IPS DF 6.9 (cell line): ENCODE measurements at places on chromosomes 4 and X.

DNA sequence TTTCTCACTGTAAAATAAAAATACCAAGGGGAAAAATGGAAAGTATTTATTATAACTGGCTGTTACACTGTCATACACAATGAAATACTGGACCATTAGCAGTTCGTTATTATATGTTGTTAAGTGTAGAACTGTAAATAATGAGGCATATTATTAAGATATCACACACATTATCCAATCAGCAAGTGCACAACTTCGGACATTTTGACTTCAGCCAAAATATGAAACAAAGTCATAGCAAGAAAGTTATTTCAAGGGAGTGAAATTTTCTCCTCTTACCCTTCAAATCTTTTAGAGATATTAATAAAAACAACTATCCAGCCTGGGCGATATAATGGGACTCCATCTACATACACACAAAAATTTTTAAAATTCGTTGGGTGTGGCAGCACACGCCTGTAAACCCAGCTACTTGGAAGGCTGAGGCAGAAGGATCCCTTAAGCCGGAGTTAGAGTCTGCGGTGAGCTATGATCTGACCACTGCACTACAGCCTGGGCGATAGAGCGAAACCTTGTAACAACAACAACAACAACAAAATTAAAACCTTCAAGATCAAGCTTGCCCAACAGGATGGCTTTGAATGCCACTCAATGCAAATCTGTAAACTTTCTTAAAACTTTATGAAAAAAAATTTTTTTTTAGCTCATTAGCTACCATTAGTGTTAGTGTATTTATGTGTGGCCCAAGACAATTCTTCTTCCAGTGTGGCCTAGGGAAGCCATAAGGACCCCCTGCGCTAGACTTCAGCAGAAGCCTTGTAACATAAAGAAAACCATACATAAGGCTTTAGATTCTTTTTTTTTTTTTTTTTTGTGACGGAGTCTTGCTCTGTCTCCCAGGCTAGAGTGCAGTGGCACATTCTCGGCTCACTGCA lies 1.3 kb upstream of the CISD2 start:
- no peaks in the 10 kb centered on the region for H3K36me3 ChIP-seq

- peak overlapping the region; percentile 95; the same call in 1 of the 2 replicates for H3K4me3 ChIP-seq
- no peak overlapping the region for H3K27ac ChIP-seq
- DNase-seq: no peak
Observed at GRCh38 chr4:152780267-152780778, 569 bp downstream of the ARFIP1 start.

DNA sequence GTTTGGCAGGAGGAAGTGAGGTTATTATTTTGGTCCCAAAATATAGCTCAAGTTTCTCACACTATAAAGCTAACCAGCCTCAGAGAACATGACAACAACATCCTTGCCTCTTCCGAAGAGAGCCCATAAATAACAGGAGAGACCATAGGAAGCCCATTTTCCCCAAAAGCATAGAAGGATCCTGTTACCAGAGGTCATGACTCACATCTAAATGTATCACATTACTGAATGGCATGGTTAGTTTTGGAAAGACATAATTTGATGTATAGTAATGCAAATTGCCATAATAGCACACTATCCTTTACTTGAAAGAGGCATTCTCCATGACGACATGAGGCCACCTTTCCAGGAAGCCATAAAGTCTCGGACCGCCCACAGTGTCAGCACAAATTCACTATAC lies 238.8 kb upstream of the GRIA3 start:
- no peak overlapping the region for H3K27ac ChIP-seq
- no peak for DNase-seq
- no peak overlapping the region for H3K4me3 ChIP-seq
- no peaks in the 10 kb centered on the region for H3K27me3 ChIP-seq

DNA sequence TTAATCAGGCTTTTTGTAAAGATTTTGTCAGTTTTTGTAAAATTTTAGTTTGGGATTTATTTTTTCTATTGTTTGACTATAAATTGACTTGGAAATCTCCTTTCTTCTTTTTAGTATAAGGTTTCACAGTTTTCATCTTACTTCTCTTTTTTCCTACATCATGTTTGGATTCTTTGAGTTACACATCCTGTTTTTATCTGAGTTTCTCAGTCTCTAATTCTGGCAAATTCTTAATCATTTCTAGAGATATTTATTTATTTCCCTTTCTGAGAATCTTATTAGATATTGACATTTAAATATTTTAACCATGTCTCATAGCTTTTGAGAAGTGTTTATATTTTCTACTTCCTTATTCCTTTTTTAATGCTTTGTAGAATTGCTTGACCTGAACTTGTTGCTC lies 20.7 kb downstream of the USP53 start:
- H3K36me3 ChIP-seq: no peaks in the 10 kb centered on the region
- H3K4me1 ChIP-seq: no peaks in the 10 kb centered on the region
- H3K27ac ChIP-seq: no peak overlapping the region
- no peak overlapping the region for H3K4me3 ChIP-seq
- no peak for DNase-seq

DNA sequence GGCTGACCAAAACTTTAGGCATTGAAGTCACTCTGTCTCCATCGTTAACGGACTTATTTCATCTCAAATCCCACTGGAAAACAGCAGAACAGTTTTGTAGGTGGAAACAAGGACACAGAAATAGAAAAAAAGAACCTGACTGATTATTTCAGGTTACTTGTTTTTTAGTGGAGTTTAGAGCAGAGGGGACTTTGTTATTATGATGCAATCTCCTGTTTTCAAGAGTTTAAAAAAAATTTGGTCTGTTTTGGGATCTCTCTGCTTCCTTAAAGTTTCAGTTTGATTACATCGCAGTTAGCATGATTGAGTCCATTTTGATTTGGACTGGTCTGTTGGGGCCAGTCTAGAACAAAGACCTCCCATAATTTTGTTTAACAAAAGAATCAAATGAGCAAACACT lies 13.6 kb downstream of the PROM1 start:
- no peaks in the 10 kb centered on the region for H3K27me3 ChIP-seq
- H3K4me1 ChIP-seq: peaks cover 5% of the 10 kb centered on the region
- peaks cover 5% of the 10 kb centered on the region; the same call in 1 of the 2 replicates for H3K36me3 ChIP-seq
- no peak overlapping the region for H3K27ac ChIP-seq
- DNase-seq: no peak

DNA sequence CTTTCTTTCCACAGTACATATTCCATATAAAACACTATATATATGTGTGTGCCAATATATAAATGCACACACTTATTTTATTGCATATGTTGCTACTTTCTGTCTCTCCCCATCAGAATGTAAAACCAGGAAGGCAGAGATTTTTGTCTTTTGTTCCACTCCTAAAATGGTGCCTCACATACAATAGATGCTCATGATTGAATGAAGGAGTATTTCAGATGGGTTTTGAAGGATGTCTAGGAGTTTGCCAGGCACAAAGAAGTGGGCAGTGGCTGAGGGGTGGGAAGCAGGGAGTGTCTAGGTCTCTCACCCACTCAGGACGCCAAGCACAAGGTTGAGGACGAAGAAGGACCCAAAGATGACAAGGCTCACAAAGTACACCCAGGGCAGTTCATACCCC lies 5.4 kb downstream of the CACNA1F start:
- H3K27me3 ChIP-seq: no peaks in the 10 kb centered on the region
- 0 out of 2 replicates have a peak, but pooled peaks cover 4% of the 10 kb centered on the region for H3K4me1 ChIP-seq
- no peaks in the 10 kb centered on the region for H3K36me3 ChIP-seq
- no peak for DNase-seq

- H3K27ac ChIP-seq: no peak overlapping the region
- H3K4me1 ChIP-seq: no peaks in the 10 kb centered on the region
- no peak for DNase-seq
- H3K4me3 ChIP-seq: no peak overlapping the region
- H3K27me3 ChIP-seq: no peaks in the 10 kb centered on the region
Observed at GRCh38 chrX:45557387-45557786, 356.7 kb upstream of the DIPK2B start.

- no peaks in the 10 kb centered on the region for H3K36me3 ChIP-seq
- H3K4me1 ChIP-seq: peaks cover 2% of the 10 kb centered on the region
- H3K4me3 ChIP-seq: no peak overlapping the region
- no peaks in the 10 kb centered on the region for H3K27me3 ChIP-seq
- DNase-seq: no peak
Observed at GRCh38 chr4:150973626-150974251, 41.3 kb downstream of the LRBA start.

- DNase-seq: no peak
- H3K36me3 ChIP-seq: no peaks in the 10 kb centered on the region
- no peaks in the 10 kb centered on the region for H3K27me3 ChIP-seq
- H3K4me1 ChIP-seq: no peaks in the 10 kb centered on the region
Observed at GRCh38 chrX:111254896-111255693, 15.2 kb downstream of the CAPN6 start.

GRCh38 chr4:33060674-33061542 lies 2340.7 kb downstream of the PCDH7 start:
- H3K4me1 ChIP-seq: peaks cover 2% of the 10 kb centered on the region; the same call in 1 of the 2 replicates
- H3K4me3 ChIP-seq: no peak overlapping the region
- H3K27ac ChIP-seq: no peak overlapping the region
- H3K36me3 ChIP-seq: no peaks in the 10 kb centered on the region

DNA sequence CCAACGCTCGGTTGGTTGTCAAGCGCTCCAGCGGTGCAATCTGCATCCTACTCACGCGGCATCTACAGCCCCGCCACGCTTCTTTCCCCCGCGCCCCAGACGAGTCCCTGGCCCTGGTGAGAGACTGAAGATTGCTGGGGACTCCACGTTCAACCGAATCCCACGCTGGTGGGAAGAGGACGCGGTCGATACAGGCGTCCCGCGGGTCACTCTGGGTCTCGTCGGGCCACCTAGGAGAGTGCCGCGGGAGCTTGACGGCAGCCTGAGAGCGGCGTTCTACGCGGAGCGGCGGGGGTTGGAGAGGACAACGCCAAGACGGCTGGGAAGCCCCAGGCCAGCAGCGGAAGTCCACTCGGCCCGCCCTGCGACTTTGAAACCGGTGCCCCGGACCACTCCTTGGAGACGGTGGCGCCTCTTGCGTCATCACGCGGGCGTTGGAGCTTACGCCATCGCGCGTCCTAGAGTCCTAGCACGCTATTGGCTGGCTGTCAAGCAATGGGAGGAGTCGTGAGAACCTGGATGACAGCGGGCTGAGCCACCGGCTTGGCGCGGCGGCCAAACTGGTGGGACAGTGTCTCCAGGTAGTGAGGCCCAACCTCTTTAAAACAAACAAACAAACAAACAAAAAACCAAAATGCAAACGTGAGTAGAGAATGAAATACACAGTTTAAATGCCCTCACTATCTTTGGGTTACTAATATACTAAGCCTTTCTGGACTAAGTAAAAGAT lies at the start of gene SCLT1:
Gene SCLT1 (minus strand): TSS at position 349 of the 730 bp plus-strand sequence. CDS start 436 bp downstream, outside the sequence.
- peak; percentile 95 for DNase-seq
- no peaks in the 10 kb centered on the region for H3K4me1 ChIP-seq
- H3K4me3 ChIP-seq: peak within 1 kb of the TSS; percentile 70; the same call in 1 of the 2 replicates
- H3K36me3 ChIP-seq: no peaks in the 10 kb centered on the region
- H3K27me3 ChIP-seq: no peaks in the 10 kb centered on the region

DNA sequence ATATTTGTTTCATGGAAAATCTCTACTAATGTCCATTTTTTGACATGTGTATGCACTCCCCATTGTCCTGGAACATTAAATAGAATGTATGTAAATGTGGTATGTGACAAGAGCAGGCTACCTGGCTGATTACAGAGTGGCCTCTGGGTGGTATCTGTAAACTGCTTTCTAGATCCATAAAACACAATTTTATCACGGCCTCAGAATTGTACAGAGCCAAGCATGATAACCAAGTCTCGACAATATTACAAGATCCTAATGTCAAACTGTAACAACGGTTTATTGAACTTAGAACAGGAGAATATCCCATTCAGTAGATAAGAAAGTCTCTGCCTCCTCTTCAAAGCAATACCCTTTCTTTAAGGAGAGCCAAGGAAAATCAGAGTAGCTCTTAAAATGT lies 212.4 kb downstream of the PCDH7 start:
- no peak overlapping the region for H3K27ac ChIP-seq
- H3K27me3 ChIP-seq: no peaks in the 10 kb centered on the region
- no peak for DNase-seq
